ENCODE measurements at places on chromosomes 6 and 20.

- no peak for DNase-seq
Observed at GRCh38 chr20:24406750-24407149, 62.7 kb upstream of the SYNDIG1 start.

- DNase-seq, result no peak
Observed at GRCh38 chr6:129889580-129889979, 28.5 kb upstream of the TMEM244 start.

DNA sequence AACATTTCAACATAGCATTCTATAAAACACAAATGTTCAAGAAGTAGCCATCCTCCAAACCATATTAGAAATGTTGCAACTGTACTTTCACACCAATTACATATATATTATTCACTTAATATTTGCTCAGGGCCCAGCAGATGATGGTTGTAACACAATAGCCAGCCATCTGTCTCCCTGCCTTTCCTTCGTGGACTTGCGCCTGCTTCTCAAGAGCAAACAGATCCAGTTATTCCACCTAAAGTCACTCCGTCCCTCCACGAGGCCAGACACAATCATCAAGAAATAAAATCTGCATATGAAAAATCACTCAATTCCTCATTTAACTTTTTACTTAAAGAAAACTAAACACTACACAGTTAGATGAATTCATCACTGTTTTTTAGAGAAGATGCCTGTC, 160.4 kb downstream of the RALGAPA2 start:
- DNase-seq, result no peak

- no peak for DNase-seq
Observed at GRCh38 chr20:25198663-25199383, 3.3 kb downstream of the ENTPD6 start.

DNA sequence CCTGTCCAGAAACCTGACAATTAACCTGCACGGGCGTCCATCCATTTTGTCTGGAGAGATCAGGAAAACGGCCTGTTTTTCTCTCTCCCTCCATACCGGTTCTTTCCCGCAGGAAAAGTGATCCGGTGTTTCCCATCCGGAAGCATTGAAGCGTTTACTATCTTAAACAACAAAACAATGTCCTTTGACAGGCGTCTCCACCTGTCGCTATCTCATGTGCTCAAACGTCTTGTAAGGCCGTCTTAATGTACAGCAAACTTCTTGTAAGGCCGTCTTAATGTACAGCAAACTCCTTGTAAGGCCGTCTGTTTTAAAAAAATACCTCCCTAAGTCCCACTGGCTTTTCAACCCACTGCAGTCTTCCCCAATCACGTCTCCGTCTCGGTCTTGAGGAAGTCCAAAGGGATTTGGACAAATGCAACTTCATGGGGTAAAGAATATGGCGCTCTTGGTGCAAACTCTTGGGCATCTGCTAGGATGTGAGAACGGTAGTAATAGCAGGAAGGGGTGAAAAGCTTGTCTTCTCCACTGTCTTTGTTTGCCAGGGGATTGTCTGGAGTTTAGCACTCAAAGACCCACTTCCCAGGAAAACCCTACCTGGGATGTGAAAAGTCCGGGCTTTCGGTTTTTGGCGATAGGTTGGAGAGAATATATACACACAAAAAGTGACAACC, 29.9 kb upstream of the TRIM27 start:
- no peak for DNase-seq

GRCh38 chr6:39335780-39336545, 13.5 kb upstream of the KCNK16 start:
- DNase-seq, result no peak
